ENCODE measurements at places on chromosomes 7 and 10.

- no peak for DNase-seq
Measured at GRCh38 chr7:44284881-44285541, 40.4 kb downstream of the CAMK2B start.

DNA sequence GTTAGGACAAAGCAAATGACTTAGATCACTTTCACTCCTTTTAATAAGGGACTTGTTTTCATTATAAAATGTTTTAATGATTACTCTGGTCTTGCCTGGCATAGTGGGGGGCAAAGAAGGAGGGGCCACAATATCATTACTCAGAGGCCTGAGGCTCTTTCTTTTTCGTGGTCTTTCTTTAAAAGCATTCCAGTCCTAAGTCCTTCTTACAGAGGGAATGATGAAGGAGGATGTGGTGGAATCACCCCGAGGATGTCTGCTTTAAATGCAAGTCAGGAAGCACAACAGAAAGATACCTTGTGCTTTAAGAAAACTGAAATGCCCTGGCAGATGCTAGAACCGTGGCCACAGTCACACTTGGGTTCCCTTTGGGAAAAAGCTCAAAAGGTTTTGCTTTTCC lies 379.1 kb downstream of the INHBA start:
- peak; percentile 59 for DNase-seq

DNA sequence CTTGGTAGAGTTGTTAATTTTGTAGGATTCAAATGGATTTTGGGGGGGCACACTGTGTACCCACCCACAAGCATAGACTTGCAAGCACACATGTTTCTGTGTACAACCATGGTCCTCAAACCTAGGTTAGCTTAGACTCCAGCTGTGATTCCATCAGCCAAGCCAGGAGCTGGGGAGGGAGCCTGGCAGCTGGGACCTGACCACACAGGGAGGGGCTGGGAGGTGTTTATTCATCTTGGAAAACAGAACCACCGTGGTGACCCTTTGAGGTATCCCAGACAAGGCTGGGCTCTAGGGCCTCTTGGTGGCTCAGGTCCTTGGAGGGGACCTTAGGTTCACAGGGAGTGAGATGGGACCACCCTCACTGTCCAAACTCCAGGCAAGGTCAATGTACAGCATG lies 410.3 kb downstream of the NEBL start:
- no peak for DNase-seq

DNA sequence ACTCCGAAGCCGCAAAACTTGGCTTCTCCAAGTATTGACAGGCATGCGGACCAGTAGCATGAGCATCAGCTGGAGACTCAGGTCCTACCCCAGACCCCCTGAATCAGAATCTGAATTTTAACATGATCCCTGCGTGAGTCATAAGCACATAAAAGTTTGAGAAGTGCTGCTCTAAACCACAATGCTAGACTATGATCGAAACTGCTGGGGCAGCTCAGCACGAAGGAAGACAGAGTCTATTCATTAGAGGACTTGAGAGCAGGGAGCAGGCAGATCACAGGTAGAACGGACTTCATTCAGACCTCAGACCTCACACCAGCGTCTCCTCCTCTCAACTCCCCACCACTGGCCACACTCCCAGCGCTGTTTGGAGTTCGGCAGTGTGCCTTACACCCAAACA lies 16.9 kb downstream of the CAMK2G start:
- DNase-seq = peak; percentile 65

DNA sequence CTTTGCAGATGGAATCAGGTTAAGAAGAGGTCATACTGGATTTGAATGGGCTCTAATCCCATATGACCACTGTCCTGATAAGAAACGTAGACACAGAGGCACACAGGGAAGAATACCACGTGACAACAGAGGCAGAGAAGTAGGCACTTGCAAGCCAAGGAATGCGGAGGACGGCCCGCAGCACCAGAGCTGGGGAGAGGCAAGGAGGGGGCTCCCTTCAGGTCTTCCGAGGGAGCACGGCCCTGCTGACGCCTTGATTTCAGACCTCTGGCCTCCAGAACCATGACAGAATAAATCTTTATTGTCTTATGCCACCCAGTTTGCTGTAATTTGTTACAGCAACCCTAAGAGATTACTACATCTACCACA lies 44.7 kb upstream of the TMEM213 start:
- no peak for DNase-seq

DNA sequence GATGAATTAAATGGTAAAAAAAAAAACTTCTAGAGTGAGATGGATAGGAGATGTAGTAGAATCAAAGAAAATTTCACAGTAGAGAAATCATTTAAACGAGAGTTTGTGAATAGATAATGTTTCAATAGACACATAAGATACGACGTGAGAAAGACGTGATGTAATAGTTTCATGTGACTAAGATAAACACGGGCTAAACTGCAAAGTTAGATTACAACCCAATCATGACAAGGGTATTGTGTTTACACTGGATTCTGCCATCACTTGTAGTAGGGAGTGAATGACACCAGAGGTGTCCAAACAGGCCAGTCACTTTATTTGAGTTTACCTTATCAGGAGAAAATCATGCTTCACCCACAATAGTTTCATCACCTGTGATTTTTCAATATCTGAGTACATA lies 21.6 kb downstream of the SEMA3D start:
- DNase-seq = no peak

- no peak for DNase-seq
Measured at GRCh38 chr10:782751-783648, 93.5 kb upstream of the DIP2C start.

DNA sequence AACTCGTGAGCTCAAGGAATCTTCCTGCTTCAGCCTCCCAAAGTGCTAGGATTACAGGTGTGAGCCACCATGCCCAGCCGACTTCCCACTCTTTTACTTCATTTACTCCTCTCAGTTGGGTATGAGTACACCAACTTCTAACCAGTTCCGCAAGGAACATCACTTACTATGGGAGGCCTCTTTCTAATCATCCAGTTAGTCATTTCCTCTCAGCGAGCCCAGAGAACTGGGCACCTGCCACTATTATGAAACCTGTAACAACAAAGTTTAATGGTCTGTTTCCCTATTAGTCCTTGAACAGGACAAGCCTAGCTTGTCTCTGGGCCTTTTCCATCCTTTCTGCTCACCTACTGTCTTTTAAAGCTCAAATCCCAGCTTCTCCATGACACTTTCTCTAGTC lies 88.8 kb downstream of the DNMBP start:
- no peak for DNase-seq

GRCh38 chr10:122087436-122087835 lies 98.5 kb downstream of the TACC2 start:
- DNase-seq = no peak

DNA sequence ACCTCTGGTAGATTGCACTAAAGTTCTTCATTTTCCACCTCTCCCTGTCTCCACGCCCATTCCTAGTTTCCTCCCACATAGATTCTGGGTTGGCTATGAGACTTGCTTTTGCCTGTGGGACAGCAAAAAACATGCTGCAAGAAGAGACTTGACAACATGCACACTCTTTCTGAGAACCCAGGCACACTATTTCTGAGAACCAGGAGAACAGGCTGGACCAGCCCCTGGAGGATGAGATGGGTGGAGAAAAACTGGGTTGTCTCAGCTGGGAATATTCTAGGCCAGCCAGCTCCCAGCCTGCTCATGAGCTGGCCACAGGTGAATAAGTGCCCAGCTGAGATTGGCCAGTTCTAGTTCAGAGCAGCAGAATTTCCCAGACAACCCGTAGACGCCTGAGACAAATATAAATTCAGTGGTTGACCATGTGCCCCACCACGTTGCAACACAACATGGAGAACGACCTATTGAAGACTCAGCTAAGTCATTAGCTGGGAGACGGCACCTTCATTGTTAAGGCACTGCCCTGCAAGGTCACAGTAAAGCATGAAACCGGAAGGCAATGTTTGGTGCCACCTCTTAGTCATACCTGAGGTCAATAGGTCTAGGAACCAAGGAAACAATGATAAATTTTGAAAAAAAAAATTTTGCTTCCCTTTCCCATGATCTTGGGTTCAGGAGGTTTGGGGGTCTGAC lies 92.7 kb upstream of the AKR1E2 start:
- no peak for DNase-seq

DNA sequence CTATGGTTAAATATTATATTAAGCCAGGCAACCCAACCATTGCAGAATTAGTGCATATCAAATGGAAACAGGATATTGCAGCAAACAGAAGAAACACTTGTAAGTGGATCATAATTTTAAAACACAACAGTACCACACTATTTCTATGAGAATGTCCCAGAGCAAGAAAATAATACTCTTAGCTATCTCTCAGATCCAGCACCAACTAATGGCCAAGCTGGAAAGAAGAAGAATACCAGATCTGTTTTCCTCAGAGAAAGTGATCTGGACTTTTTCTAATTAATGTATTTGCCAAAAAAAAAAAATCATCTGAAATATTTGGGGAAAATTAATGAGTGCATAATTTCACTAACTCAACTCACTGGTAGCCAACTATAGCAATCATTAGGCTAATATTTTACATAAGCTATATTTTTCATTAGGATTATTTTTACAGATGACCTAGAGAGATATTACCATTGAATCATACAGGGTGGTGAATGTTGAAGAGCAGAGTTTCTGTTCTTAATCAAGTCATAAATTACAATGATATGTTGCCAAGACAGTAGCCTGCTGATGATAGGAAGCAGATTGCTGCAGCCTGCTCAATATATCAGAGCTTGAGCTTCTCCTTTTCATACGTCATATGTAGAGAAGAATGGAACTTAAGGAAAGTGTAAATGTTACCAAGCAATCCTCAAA lies 995.4 kb upstream of the LRRN3 start:
- no peak for DNase-seq

DNA sequence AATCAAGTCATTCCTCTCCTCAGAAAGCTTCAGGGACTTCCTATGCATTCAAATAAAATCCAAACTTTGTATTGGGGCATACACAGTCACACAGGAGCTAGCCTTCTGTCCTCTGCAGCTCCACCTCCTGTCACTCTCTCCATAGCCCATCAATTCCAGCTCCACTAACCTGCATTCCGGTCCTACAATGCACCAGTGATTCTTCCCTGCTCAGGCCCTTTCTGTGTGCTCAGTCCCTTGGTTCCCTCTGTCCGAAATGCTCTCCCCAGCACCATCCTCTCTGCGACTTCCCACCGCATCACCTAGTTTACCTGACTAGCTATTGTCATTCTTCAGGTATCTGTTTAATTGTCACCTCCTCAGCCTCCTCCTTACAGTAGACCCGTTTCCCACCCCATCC lies 26.4 kb upstream of the YAE1 start:
- DNase-seq = no peak

DNA sequence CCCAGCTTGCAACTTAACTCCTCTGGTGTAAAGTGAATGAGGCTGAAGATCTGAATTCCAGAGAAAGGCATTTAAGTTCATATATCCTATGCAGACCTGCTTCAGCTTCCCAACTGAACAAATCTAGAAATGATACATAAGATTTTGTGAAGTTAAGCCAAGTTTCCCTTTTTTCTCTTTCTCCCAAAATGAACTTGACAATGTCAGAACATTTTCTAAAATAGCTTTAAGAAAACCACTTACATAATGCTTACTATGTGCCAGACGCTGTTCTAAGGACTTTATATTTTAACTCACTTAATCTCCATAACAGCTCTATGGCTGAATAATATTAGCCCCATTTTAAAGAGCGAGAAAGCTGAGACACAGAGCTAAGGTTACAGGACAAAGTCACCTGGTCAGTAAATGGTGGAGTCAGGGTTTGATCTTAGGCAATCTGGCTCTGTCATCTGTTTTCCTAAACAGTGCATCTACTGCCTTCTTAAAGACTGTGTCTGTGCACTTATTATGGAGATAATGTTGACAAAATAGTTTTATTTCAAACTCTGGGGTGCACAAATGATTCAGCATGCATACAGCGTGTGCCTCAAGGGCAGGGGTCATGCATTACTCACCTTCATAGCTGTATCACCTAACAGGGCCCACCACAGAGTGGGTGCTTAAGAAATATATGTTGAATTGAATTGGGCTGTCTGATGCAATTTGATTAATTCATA lies 66.8 kb downstream of the RHOBTB1 start:
- no peak for DNase-seq

GRCh38 chr10:8061274-8062211 lies 7.1 kb downstream of the GATA3 start:
- DNase-seq = no peak

DNA sequence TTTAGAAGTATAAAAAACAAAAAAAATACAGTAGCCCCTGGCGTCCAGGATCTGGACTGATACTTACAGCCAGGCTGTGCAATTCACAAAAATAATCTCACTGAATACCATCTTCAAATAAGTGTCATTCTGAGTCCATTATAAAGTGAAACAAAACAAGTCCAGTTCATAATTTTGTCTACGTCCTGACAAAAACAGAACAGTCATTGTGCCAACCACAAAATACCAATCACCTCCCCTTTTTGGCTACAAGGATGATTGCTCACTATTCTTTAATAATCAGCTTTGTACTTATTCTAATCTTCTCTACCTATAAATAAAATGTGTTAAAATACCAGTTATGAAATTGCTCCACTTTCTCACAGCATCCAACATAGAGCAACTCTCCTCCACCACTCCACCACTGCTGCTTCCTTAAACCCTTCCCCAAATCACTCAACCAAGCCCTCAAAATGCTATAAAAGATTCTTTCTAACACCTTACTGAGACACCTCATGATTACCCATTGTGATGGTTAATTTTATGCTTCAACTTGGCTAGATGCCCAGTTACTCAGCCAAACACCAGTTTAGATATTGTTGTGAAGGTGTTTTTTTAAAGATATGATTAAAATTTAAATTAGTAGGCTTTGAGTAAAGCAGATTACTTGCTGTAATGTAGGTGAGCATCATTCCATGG lies 479.8 kb upstream of the SEMA3A start:
- DNase-seq = no peak

DNA sequence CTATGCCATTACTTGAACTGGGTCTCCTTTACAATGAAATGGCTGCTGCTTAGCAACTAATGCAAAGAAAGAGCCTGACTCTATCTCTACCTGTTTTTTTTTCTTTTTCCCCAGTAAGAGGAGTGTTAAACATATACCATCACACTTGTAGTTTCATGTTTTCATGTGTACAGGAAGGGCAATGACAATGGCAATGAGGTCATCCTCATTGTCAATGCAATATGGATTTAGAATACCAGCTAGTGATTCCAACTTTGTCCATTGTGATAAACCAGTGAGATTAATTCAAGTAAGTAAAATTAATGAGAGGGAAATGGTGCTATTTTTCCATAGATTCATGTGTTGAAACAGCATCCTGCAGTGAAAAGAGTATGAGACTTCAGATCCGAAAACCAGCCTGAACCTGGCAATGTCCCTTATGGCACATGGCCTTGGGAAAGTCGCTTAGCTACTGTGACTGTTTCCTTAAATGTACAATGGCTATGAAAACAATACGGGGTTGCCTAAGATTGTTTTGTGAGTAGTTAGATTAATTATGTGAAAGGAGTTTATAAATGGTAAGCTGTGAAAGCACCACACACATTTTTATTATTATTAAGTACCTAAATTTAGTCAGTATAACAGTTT lies 11.2 kb downstream of the DGKI start:
- DNase-seq = no peak

Data from fibroblast of upper back skin (primary cell).